Astrocyte of the cerebellum (primary cell): ENCODE measurements at places on chromosomes 2 and 18.

- DNase-seq, result no peak
Measured at GRCh38 chr2:26043109-26043508, 9.2 kb downstream of the RAB10 start.

DNA sequence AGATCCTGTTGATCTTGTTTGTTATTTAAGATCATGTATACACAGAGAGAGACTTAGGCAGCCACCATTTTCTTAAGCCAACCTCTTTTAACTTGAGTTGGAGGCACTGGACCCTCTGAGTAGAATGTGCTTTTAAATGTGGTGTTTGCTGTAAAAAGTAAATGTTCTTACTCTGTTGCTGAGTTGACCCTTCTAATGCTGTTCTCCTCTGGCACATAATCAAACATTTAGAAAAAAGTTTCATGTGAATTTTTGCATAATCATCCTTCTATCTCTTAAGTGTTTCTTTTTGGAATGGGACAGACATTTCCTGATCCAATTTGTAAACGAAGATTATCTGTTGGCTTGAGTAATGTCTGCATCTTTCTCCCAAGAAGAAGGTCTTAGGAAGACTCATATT, 255.1 kb upstream of the ETAA1 start:
- no peak for DNase-seq

DNA sequence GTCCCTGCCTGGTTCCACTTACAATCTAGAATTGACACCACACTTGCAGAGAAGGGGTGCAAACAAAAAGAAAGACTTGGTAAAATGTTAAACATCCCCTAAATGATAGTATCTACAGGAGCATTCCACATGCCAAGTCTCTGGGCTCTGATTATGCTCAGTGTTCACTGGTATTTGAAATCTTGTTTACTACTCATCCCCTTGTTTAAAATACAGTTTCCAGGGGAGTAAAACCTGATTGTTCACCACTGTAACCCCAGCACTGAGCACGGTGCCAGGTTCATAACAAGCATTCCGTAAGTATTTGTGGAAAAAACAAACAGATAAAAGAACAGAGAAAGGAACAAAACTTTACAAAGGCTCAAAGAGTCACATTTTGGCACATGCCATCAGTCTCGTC, 11.7 kb downstream of the EPB41L3 start:
- no peak for DNase-seq

- no peak for DNase-seq
Measured at GRCh38 chr2:240259924-240260529, 119.6 kb upstream of the OTOS start.

DNA sequence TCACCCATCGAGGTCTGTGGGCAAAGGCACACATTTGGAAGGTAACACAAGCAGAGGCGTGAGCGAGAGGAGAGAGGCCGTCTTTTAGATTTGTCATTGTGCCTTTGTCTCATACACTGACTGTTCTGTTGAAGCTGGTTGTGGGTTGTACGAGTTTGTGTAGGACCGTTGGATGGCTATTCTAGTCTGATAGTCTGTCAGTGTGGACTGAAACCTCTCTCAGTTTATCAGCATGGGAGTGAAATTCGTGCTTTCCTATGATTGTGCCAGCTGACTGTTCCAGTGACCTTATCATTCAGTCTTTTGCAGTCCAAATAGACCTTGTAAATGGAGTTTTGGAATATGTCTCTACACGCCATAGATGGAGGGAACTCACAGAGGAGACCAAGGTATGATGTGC, 143.5 kb downstream of the LDLRAD4 start:
- DNase-seq, result no peak

DNA sequence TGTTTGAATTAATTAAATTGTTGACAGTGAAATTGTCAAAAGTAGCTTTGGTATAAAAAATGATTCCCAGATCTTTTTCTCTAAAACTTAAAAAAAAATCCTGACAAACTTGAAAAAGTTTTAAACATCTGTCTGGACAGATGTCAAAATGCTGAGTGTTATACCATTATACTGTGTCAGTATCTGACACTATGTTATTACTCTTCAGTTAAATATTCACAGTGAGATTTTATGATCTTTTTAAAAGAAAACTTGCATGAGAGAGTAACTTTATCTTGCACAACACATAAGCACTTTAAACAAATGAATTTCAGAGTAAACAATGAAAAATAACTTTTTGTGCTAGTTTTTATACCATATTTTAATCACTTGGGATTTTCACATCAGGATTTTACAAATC, 167.4 kb downstream of the MEIS1 start:
- DNase-seq, result no peak

GRCh38 chr2:162343492-162343823, 474 bp upstream of the GCA start:
- DNase-seq, result no peak

- DNase-seq, result no peak
Measured at GRCh38 chr2:169768262-169768995, 30.2 kb upstream of the SSB start.

DNA sequence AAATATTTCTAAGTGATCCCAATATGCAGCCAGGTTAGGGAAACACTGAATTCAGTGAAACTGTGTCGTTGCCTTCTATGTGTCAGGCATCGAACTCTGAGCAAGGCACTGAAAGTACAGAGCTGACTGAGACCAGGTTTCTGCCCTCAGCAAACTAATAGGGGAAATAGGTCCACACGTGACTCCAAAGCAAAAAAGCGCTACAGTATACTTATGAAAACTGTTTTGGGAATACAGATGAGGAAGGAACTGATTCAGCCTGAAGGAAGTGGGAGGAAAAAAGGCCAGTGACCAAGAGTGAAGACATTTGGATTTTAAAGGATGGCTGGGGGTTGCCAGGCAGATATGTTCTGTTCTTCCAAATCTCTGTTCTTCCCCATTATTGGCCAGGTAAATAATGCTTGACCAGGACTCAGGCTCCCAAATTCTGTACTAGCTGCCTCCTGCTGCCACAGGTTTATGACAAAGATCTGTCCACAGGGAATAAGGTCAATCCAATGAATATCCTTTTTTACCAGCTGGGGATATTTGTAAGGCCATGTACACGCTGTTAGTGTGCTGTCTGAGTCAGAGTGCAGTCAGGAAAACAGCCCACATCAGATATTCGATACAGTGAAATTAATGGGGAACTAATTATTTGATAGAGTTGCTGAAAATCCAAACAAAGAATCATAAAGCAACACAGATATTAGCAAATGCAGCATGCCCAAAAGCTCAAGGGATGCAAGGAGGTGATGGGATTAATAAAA, 24.5 kb upstream of the INPP4A start:
- DNase-seq, result no peak

- no peak for DNase-seq
Measured at GRCh38 chr2:224820283-224820991, 104.3 kb upstream of the CCDC195 start.

DNA sequence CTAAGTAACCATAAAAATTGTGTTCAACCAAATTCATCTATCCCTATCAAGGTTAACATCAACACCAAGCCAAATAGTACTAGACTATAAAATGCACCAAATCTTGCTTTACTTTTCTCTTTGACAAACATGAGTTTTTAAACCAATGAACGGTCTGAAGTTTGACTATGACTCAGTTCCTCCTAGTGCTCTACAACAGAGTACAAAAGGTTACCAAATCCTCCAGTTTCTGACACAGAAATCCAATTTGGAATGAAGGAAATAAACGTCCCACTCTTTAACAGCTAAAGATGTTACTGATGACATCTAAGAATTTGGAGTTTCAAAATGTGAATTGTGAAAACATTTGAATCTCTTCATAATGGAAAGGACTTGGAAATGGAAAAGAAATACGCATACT, 11.8 kb upstream of the ACVR1 start:
- DNase-seq, result no peak

DNA sequence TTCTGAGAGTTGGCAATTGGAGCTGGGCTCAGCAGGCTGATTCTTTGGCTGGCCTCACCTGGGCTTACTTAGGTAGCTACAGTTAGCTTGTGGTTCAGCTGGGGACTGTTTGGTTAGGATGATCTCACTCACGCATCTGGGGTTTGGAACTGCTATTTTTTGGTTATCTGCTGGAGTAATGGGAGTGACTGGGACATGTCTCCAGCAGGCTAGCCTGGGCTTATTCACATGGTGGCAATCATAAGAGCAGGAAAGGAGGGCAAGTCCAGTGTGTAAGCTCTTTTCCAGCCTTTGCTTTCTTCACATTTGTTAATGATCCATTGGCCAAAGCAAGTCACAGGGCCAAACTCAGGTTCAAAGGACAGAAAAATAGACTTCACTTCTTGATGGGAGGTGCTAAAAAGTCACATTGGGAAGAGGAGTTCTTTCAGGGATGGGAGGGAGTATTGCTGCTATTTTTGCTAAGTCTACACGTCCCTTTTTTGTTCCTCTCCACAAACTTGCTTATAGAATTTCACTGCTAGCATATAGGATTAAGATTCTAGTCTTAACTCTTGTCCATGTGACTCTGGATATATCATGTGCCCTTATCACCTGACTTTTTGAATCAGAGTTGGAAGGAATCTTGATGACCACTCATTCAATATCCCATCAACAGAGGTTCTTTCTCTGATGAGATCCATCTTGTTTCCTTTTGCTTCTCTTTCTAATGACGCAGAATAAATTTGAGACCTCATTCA, 174.0 kb downstream of the ZFP36L2 start:
- DNase-seq, result no peak

GRCh38 chr2:167595021-167595420, 652.4 kb downstream of the STK39 start:
- no peak for DNase-seq

GRCh38 chr18:79456105-79456980, 60.6 kb downstream of the NFATC1 start:
- DNase-seq, result no peak

- DNase-seq, result no peak
Measured at GRCh38 chr2:189726271-189726670, 36.3 kb downstream of the OSGEPL1 start.

GRCh38 chr18:72360634-72361033, 183.5 kb downstream of the CBLN2 start:
- DNase-seq, result no peak

GRCh38 chr2:170341684-170342623, 164.0 kb downstream of the MYO3B start:
- no peak for DNase-seq

GRCh38 chr18:44520981-44521667, 159.6 kb upstream of the SETBP1 start:
- DNase-seq, result peak; percentile 11

DNA sequence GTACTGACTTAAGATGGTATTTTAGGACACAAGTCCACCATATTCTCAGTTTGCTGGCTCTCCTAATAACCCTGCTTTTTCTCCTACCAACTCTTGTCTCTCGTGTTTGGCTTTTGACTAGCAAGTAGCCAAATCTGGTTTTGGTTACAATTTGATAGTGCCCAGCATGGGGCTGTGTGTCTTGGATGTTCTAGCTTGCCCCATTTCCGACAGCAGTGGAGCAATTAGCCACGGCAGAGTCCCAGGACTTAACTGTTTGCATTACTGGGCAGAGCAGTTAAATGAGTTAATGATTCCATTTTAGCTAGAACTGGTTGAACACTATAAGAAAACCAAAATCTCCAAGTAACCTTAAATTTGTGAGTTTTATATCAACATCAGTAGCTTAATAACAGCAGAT, 18.6 kb upstream of the SPAG16 start:
- no peak for DNase-seq

DNA sequence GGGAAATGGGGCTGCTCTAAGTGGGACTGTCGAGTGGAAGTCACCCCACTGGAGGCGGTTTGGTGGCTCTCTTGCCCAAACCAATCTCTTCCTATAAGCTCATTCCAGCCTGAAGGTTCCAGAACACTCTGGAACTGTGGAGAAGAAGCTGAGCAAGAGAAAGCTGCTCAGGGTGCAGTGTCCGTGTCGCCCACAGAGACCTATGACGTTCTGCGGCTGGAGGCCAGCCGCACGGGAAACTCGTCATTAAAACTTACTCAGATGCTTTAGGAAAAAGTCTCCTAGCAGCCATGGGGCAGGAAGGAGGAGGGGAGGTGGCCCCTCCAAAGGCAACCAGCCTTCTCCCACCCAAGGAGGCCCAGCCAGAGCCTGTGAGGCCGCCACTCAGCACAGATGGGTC, 41.7 kb downstream of the ADCY3 start:
- DNase-seq, result no peak

DNA sequence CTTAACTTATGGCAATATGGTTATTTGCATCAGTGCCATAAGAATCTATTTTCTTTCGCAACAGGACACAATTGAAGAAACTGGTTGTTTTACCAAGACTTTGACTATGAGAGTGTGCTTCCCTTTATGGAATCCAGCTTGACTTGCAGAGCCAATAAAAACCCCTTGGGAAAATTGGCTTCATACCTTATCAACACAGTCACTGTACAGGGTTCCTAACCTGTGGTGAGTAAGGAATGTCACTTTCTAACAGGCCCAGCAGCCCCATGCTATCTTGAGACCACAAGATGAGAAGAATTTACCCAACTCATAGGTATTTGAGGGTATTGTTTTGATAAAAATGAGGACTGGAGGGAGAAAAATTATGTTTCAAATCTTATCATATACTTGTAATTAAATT, 418.5 kb upstream of the MAP2 start:
- DNase-seq, result no peak

DNA sequence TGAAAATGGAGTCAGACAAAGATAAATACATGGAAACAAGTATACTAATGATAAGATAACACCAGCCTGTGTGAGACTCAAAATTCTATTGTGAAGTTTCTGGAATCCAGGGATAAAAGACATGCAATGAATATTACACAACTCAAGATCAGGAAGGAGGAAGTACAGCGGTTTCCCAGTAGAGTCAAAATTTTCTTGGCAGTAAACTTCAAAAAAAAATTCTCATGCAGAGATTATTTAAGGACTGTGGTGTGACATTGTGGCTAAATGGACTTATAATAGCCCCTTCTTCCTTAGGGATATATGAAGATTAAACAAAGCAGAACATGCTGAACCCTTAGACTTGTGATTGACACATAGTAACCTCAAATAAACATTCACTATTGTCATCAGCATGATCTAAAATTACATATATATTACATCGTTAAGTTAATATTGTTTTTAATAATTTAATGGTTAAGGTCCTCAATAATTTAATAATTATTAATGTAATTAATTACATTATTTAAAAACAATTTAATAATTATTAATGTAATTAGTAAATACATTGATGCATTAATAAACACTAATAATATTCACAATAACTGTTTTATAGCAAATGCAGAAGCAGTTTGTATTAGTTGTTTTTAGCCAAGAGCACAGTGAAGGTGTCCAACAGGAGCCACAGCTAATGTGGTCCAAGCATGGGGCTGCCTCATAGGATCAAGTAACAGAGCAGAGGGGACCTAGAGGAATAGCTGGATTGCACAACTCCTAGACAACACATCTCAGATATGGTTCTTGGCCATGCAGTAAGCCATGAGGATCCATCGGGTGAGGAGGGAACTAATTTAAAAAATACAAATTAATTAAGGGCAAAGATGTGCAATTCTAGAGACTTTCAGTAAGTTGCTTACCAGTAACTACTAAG, 77.3 kb downstream of the POLE4 start:
- DNase-seq, result no peak
